ENCODE measurements at places on chromosomes 3 and 15.

GRCh38 chr3:195077611-195078540 is 193.1 kb downstream of the XXYLT1 start:
- DNase-seq = no peak

GRCh38 chr3:13549623-13550422 is 898 bp downstream of the FBLN2 start:
- DNase-seq = no peak

- peak; percentile 84 for DNase-seq
These were observed 42.0 kb upstream of the CFAP161 start for GRCh38 chr15:81091889-81092558.

DNA sequence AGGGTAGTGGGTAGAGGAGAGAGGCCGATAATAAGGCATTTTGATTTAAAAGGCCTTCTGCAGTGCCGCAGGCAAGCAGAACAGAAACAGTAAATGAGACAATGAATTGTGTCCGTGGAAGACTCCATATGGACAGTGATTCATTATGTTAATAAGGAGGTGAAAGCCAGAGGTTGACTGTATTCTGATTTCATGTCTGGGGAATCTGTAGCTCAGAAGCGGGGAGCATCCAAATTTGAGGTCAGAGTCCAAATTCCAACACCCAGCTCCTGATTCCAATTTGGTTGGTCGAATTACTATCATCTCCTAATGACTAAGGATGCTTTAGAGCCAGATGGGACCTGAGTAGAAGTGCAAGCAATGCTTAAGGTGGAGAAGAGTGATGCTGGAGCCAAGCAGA is 1.0 kb upstream of the TBC1D21 start:
- no peak for DNase-seq

GRCh38 chr3:31268868-31269267 is 263.9 kb upstream of the STT3B start:
- no peak for DNase-seq

DNA sequence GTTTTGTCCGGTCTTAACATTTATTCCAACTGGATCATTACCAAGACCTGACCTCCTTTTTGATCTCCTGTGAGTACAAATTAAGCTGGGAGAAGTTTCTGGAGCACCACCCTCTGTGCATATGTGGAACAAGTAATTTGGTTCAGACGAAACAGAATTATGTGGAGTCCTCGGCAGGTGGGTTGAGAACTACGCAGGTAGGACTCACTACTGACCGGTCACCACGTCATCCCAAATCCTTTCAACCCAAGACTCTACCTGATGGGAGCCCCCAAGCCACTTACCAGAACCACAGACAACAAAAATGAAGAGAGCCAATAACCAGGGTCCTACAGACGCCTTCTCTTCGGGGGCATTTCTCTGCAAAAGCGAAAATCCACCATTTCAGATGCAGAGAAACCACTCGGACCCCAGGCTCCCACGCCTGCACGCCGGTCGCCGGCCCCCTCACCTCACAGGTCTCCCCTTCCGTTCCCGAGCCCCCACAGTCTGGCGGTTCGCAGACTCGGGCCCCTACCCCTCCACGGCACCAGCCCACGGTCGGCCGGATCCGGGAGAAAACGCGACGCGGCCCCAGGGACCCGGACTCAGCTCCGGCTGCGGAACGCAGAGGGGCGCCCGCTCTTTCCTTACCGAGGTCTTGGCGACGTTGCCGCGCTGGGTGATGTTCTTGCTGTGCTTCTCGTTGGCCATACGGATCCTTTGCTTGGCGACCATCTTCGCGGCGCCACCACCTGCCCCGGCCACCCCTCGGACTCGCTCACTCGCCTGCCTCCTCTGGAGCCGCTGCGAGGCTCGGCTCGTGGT is 674 bp downstream of the SERP1 start:
- no peak for DNase-seq

DNA sequence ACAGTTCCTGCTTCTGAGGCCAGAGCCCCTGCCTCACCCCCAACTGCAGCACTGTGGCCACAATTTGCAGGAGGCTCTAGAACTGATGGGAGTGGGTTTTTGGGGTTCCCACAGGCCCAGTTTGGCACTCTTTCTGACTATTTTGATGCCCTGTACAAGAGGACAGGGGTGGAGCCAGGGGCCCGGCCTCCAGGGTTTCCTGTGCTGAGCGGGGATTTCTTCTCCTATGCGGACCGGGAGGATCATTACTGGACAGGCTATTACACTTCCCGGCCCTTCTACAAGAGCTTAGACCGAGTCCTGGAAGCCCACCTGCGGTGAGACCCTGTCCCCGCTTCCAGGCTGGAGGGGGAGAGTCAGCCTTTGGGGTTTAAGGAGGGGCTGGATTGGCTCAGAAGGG is 6.9 kb downstream of the MAN2A2 start:
- no peak for DNase-seq

GRCh38 chr3:72336821-72337479 is 511.3 kb downstream of the SHQ1 start:
- peak; percentile 88 for DNase-seq

DNA sequence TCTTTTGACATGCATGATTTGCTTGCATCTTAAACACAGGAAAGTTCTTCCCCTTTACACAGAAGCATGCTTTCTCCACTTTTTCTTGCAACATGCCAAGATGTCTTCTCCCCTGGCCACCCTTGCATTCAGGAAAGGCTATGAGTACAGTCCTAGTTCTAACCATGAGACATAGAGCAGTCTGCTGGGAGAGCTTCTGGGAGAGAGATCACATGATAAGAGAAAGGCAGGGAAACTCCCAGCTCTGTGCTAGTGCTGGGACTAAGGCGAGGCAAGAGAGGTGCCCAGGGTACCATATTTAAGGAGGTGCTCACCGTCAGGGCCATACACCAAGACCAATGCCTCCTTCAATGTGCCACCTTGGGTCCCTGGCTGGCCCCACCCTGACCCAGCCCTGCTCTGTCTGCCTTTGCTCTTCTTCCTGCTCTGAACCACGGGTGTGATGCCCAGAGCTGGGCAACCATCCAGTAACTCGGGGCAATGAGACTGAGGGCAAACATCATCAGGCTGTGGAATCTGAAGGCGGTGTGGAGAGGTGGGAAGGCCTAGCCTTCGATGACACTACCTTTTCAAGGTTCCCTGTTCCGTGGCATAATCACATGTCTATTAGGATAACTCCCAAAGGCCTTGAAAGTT is 77.4 kb upstream of the PRR20G start:
- DNase-seq = no peak

DNA sequence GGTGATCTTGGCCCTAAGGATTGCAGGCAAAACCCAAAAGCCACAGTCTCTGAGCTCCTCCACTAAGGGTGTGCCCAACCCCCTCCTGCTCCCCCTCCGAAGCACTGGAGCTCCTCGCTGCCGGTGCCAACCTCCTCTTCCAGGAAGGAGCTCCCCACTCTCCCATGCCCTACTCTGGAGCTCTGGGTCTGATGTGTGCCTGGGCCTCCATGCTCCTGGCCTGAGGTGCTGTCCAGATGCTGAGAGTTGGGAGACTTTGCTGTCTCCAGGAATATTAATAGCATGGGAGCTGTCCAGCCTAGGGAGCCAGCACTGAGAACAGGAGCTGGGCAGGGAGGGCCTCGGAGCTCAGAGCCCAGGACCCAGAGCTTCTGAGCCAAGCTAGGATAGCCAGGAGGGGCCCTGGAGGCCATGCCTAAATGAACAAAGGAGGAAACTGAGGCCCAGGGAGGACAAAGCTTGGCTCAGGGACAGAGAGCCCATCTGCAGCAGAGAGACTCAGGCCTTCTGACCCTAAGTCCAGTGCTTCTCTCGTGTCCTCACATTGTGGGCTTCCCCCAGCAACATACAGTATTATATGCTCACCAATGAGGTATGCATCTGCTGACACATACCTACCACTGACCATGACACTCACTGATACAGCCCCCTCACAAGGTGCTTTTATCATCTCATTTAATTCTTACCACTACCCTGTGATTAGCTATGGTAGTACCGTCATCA is 36.9 kb upstream of the HERC1 start:
- DNase-seq = peak; percentile 21

DNA sequence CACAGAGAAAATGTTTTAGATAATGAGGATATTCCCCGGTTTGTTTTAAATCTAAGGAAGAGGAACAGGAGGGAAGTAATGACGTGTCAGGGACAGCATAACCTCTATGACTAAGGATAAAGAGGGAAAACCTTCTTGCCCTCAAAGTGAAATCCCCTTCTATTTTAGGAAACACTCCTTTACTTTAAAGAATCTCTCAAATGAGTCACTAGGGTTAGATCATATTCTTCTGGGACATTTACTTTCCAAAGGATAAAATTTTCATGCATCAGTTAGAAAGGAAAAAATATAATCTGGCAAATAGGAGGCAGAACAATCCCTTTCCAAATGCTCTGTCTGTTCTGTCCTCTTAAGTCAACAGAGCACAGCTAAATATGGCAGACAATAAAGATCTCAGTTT is 43.2 kb upstream of the UBE2E2 start:
- DNase-seq = peak; percentile 55

GRCh38 chr3:173199568-173199967 is 58.5 kb upstream of the SPATA16 start:
- DNase-seq = no peak
